ENCODE measurements at places on chromosomes 2 and 18.

DNA sequence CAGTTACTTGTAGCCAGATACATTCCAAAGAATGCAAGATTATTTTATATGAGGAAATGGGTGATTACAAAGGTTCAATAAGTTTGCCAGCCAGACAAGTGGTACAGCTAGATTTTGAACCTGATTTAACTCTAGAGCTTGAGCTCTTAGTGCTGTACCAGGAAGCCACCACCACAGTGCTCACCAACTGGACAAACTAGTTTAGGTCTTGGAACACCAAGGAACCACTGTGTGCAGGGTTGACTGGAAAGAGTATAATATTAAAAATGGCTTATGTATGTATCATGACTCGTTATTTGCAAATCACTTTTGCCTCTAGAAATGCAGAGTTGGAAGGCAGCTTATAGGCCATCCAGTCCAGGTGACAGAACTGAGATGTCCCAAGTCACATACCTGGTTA, 177.2 kb downstream of the TXNL1 start:
- no peak for DNase-seq

DNA sequence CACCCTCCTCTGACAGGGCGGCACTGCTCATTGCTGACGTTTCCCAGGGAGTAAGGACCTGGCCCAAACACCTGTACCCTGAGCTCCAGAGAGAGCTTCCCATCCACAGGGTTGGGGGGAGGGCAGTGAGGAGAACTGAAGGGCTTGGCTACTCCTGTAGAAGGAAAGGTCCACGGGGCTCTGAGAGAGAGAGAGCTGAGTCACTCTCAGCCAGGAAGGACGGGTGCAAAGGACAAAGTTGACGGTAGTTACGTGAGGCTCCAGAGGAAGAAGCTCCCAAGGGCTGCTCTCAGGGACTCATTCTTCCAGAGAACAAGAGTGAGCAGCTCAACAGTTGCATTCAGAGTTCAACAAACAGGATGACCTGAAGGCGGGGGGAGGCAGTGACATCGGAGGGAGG, 852.5 kb downstream of the GALR1 start:
- DNase-seq, result no peak

DNA sequence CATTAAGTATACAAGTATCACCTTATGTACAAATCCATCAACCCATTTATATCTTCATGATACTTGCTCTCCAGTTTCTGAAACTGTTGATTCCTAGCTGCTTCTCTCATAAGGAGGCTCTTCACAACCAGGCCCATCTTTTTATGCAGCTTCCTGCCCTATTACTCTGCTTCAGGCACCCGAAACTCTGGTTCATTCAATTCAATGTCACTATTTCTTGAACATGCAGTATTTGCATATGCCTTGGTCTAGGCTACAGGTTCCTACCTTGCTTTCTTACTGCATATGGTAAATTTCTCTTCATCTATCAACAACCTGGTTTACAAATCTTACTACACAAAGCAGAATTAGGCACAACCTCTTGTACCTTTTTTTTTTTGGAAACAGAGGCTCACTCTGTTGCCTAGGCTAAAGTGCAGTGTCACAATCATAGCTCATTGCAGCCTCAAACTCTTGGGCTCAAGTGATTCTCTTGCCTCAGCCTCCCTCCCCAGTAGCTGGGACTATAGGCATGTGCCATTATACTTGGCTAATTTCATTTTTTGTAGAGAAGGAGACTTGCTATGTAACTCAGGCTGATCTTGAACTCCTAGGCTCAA, 2.7 kb upstream of the CDKL4 start:
- DNase-seq, result no peak

- no peak for DNase-seq
These were observed 72.3 kb downstream of the ASXL2 start for GRCh38 chr2:25805987-25806386.

GRCh38 chr2:231172025-231172424, 26.4 kb upstream of the ARMC9 start:
- no peak for DNase-seq

DNA sequence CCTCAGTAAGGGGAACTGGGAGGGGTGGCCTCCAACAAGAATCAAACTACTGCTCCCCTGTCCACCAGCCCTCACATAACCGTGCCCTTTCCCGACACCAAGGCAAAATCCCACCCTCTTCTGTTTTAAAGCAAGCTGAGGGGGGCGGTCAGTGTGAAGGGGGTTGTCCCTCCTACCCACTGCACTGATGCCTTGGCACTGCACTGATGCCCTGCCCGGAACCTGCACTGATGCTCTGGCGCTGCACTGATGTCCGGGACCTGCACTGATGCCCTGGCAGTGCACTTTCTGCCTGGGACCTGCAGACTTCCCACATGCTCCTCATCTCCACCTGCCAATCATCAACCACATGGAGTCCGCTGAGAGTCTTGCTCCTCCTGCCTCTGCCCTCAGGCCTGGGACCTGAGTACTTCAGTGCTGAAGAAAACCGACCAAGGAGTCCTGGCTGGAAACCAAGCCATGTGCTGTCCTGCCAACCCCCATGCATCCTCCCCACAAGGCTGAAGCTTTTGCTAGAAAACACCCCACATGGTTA, 179.5 kb downstream of the SMAD2 start:
- no peak for DNase-seq

DNA sequence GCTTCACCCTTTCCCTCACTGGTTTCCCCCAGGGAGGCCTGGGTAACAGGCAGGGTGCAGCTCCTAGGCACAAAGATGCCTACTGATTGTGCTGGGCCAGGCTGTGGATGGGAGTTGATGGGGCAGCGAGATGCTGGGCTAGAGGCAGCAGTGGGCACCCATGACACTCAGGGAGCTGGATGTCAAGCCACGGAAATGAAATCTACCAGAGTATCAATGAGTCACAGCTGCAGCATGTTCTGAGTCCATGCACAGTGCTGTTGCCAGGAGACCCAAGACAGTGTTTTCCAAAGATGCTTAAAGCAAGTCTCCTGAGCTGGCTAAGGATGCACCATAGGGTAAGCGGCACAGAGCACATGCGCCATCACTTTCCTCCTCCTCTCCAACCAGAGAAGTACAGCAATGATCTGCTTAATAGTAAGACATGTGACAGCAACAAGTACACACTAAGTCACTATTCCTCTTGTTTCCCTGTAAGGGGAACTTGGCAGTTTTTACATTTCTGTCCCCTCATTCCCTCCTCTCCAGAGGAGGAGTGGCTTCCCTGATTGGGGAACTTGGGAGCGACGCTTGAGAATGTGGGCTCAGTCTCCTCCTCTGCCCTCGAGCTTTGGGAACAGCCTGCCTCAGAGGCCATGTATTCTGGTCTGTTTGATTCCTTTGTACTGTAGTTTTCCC, 57.2 kb downstream of the CDC42EP3 start:
- no peak for DNase-seq

DNA sequence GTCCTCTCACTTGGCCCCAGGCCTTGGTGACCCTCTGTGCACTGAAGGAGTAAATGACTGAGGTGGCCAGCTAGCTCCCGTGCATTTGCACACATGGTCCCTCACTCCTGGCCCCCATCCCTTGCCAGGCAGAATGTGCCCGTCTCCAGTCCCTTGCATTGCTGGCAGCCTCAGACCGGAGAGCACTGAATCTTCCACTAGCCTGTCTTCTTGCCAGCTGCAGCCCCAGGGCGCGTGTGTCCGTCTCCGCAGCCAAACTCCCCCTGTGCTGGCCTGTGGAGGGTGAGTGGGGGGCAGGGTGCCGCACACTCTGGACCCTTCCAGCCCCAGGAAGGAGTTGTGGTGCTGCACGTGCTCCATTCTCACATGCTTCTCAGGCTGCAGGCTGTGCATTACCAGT, 35.9 kb downstream of the INPP4A start:
- DNase-seq, result no peak

GRCh38 chr18:61910101-61910500, 17.3 kb upstream of the RNF152 start:
- no peak for DNase-seq

GRCh38 chr2:129024796-129025195, 706.1 kb upstream of the HS6ST1 start:
- no peak for DNase-seq

- DNase-seq, result no peak
These were observed 418.0 kb upstream of the ST6GAL2 start for GRCh38 chr2:107303964-107304363.

- DNase-seq, result no peak
These were observed 22.2 kb upstream of the POMC start for GRCh38 chr2:25190536-25190935.

DNA sequence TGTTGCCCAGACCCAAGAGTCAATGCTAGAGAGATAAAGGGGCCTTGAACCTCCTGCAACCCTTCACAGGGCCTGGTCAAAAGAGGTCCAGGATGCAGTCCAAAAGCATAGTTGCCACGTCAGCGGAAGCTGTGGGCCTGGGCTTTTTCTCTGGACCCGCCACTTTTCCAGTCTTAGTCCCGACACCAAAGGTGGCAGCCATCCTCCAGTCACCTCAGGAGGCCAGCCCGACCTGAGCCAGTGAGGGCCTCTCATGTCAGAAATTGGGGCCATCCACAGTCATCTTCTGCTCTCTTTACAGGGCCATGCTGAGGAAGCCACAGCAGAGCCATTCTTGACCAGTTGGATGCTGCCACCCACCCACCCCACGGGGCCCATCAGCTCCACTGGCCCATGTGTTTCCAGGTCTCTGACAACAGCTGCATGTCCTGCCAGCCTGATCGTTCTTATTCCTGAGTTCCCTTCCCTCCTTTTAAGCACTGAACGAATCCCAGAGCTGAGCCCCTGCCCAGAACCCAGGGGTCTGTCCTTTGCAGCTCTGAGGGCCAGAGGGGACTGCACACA, 34.1 kb upstream of the KLHL29 start:
- DNase-seq, result no peak

DNA sequence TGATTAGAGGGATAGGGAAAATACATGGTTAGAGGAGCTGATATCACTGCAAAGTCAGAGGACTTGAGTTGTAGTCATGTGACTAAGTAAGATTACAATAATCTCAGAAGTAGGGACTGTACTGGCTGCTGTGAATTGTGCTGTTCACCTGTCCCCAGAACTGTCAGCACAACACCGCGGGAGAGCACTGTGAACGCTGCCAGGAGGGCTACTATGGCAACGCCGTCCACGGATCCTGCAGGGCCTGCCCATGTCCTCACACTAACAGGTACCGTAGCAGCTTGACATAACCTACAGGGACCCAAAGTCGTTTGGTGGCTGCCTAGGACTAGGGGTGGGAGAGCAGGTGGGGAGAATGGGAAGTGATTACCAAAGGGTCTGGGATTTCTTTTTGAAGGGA, 132.8 kb upstream of the TTC39C start:
- no peak for DNase-seq

DNA sequence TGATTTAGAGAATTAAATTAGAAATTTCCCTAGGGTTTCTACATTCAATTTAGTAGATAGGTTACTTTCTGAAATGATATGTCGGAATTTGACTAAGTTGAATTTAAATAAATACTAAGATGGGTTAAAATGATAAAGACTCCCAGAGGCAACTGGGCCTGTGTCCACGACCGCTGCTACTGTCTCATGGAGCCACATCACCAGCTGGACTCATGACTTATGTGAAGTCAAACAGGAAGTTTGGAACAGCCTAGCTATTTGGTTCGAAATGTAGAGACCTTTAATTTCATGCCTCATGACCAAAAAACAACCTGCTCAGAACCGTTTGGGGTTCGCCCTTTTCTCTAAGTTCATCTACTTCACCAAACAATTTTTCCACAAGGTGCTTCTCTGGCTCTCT, 22.2 kb downstream of the GRHL1 start:
- DNase-seq, result no peak

- no peak for DNase-seq
These were observed 36.1 kb downstream of the DHRS9 start for GRCh38 chr2:169105476-169105875.

- DNase-seq, result no peak
These were observed 13.9 kb downstream of the SPATS2L start for GRCh38 chr2:200320344-200320743.

- no peak for DNase-seq
These were observed 21.6 kb downstream of the STON1 start for GRCh38 chr2:48551548-48551947.

- DNase-seq, result no peak
These were observed 42.0 kb downstream of the EPHA4 start for GRCh38 chr2:221529943-221530652.

DNA sequence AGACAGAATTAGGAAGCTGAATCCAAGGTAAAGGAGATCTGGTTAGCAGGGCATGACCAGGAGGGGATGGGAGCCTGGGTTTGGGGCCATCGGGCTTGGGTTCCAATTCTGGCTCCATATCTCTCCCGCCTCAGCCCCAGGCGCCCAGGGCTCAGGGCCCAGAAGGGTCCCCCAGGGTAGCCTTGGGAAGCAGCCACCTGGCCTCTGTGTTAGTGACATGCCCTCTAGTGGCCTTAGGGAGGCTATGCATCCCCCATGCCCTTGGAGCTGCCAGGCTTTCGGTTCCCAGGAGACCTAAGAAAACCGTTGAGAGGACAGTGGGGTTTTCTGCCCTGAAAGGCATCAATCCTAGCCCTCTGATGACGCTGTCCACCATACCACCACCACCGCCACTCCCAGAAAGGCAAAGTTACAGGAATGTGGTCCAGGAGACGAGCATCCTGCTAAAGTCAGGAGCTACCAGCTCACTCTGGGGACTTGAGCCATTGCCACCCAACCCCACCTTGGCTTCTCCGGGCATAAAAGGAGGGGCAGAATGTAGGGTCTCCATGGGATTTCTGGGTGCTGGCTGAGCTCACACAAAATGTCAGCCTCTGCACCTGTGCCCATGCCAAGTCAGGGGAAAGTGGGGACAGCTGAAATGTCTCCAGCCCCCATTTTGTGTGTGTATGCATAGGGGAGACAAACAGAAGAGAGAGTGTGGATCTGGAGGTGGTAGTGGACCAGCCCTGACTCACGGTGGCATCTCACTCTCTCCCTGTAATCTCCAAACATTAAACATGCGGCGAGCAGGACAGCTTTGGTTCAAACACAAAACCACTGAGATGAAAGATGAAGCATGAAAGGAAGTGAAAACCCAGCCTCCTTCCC, 56.5 kb downstream of the EMX1 start:
- DNase-seq, result peak; percentile 78

DNA sequence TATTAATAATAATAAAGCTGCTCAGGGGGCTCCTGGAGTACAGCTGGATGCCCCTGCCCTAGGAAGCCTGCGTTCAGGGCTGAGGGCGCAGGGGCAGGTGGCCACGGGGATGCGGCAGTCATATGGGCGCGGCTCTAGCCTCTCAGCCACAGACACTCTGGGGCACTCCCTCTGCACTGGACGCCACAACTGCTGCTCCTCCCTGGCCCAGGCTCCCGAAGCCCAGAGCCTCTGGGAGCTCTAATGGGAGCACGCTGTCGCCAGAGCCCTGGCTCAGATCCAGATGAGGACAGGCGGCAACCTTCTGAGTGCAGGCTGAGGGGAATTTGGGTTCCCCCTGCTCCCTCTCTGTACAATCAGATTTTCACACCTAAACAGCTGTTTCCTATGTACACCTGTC, 93.6 kb downstream of the MTCL1 start:
- DNase-seq, result no peak

DNA sequence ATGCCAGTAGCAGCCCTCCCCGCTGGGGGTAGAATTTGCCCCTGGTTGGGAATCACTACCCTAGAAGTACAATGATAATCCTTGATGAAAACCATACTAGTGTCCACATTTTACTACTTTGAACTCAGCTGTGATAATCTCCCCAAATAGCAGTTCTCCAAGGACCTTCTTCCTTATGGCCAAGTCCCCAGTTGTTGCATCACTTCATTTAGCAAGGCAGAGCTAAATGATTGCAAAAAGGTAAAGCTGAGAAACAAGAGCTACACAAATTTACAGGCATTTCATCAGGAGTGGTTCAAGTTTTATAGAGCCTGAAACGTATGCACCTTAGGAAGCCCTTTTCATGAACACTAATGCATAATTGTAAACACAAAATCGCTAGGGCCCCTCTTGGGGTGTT, 44.9 kb upstream of the REL start:
- DNase-seq, result no peak

All from ecto neural progenitor cell (in vitro differentiated cells).